Activated CD8-positive, alpha-beta memory T cell treated with anti-CD3 and anti-CD28 coated beads for 1 hour (primary cell): ENCODE measurements at places on chromosomes 4 and X.

DNA sequence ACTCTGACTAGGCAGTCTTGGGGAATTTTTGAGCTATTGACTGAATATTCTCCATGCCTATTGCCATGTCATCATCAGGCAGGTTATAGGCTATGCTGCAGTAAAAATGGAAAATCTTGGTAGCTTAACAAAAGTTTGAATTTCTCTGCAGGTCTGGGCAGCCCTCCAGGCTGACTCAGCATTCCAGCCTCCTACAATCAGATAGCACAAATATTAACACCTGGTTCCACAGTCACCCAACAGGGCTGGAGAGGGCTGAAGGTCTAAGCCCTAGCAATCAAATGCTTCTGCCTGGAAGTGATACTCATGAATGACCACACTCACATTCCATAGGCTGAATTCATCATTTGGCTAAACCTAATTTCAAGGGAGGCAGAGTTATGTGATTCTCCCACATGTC is 9.6 kb upstream of the PPP3CA start:
- DNase-seq = no peak

DNA sequence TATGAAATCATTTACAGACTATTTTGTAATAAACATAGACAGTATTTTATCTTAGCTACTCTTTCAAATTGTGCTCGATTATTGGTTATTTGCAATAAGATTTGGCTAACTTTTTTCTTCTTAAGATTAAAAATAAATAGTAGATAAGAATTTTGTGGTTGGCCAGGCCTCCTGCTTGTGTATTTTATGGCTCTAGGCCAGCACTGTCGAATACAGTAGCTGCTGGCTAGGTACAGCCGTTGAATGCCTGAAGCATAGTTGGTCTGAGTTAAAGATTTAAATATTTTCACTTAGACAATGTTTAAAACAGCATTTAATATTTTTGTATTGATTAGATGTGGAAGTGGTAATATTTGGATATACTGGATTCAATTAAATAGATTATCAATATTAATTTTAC is 481.0 kb downstream of the SPRY1 start:
- DNase-seq = no peak

DNA sequence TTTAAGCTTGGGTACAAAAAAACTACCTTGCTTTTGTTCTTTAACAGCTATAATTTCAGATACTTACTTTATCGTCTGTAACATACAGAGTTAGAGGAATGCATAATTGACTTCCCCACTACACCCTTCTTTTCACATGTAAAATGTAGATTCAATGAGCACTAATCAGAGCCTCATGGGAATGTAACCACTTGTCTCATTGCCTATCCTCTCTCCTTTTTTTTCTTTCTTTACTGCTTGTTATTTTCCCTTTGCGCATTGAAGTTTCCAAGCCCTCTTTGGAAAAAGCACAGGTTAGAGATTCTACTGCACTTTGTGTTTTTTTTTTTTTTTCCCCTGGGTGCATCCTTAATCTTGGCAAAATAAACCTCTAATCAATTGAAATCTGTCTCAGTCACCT is 965.1 kb upstream of the PABPC4L start:
- no peak for DNase-seq

- no peak for DNase-seq
These were observed 8.1 kb upstream of the LINC00632 start for GRCh38 chrX:140701480-140701879.

GRCh38 chr4:38615847-38616246 is 48.2 kb upstream of the KLF3 start:
- no peak for DNase-seq

GRCh38 chr4:8581094-8581861 is 1.1 kb downstream of the GPR78 start:
- DNase-seq = no peak

GRCh38 chrX:14546190-14546589 is 16.9 kb downstream of the GLRA2 start:
- DNase-seq = no peak

- DNase-seq = no peak
These were observed 85.3 kb upstream of the SLC4A4 start for GRCh38 chr4:71253545-71253944.

- no peak for DNase-seq
These were observed 89.9 kb downstream of the PLS3 start for GRCh38 chrX:115650916-115651315.

DNA sequence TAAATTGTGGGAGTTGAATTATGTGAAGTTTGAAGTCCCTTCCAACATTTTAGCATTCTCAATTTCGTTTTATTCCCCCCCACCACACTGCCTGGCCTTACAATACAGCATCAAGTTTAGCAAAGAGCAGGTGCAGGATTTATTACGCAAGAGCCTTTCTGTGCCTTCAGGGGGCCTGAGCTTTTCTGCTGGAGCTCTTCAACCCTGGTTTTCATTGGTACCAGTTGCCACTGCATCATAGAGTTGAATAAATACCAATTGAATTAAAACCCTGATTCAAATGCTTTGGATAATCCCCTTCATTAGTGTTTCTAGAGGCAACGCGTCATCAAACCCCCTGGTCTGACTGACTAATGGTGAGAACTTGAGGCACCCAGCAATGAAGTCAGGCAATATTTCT is 43.6 kb upstream of the KIT start:
- no peak for DNase-seq

DNA sequence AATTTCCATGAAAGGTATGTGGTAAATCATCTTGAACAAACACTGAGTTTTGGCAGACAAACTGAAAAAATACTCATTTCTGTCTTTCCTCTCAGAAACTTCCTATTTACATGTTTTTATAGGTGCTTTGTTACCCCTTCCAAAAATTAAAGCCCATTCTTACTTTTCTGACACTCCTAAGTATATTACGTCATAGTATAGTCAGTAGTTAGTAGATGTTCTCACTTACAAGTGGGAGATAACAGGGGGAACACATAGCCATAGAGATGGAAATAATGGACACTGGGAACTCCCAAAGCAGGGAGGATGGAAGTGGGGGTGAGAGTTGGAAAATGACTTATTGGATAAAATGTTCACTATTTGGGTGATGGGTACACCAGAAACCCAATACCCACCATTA is 28.8 kb downstream of the TXK start:
- DNase-seq = no peak
